GM23338 (cell line): ENCODE measurements at places on chromosomes 6 and 20. TPM values are rescaled to one million over a fixed set of nuclear protein-coding genes. Genes with fewer than 3 reads are reported as not detected.

DNA sequence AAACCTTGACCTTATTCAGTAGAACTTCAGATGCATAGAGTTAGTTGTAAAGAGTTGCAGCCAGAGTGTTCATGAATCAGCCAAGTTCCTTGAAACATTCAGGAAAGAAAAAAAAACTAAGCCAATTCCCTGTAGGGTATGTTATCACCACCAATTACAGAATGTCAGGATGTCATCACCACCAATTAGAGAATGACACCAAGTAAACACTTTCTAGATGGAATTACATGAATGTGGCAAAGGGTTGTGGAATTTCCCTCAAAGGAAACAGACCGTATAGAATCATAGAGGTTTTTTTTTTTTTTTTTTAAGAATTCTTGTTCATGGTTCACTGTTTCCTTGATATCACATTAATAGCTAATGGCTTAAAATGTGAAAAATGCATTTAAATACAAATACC lies 472.1 kb upstream of the RNF217 start:
- H3K27ac ChIP-seq, result no peak overlapping the region
- H3K4me1 ChIP-seq, result peaks cover 7% of the 10 kb centered on the region; the same call in 1 of the 2 replicates
- no peak overlapping the region for H3K4me3 ChIP-seq
- no peaks in the 10 kb centered on the region for H3K36me3 ChIP-seq
- DNase-seq, result no peak

DNA sequence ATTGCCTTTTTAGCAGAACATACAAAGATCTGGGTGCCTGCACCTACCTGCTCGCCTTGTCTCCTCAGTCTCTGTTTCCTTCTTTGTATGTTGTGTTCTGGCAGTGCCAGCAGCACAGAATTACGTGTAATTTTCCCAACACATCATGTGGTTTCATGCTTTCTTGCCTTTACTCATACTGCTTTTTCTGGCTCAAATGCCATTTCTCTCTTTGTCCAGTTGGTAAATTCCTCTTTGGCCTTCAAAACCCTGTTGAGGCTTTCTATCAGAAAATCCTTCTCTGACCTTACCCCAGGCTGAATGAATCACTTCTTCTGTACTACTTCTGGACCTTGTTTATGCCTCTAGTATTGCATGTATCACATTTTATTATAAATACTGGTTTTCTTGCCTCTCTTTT lies 31.8 kb downstream of the L3MBTL3 start:
- no peak overlapping the region for H3K4me3 ChIP-seq
- DNase-seq, result no peak
- peaks cover 4% of the 10 kb centered on the region for H3K4me1 ChIP-seq
- no peak overlapping the region for H3K27ac ChIP-seq
- no peaks in the 10 kb centered on the region for H3K27me3 ChIP-seq

Gene C4B
- total RNA-seq, result 0.39 TPM in 1 of 2 replicates, not detected in the other

GRCh38 chr6:19380293-19380692 lies 456.9 kb upstream of the ID4 start:
- H3K27ac ChIP-seq, result no peak overlapping the region
- no peaks in the 10 kb centered on the region for H3K36me3 ChIP-seq
- H3K27me3 ChIP-seq, result no peaks in the 10 kb centered on the region

Gene RBPJL
- total RNA-seq, result 0.66 and 1.4 TPM in 2 replicates

- no peak overlapping the region for H3K27ac ChIP-seq
- H3K4me3 ChIP-seq, result no peak overlapping the region
- no peaks in the 10 kb centered on the region for H3K4me1 ChIP-seq
Observed at GRCh38 chr6:84758486-84758885, 5.9 kb downstream of the TBX18 start.

Gene FLRT3
- total RNA-seq, result 0.17 and 0.19 TPM in 2 replicates

Gene GJA10
- total RNA-seq, result not detected in 2 replicates

DNA sequence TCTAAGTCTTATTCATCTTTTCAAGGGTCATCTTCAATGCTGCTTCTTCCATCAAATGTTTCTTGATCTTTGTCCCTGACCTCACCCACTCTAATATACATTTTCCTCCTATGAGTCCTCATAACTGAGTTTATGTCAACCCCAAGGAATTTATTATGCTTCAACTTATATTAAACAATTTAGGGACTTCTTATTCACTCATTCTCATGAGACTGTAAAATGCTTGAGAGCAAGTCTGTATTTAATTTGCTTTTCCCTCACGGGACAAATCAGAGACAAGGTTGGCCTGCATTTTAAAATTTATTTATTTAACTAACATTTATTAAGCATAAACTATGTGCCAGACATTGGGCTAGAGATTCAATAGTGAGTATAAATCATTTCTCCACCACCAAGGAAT lies 312.0 kb upstream of the NT5E start:
- no peaks in the 10 kb centered on the region for H3K27me3 ChIP-seq
- no peak for DNase-seq
- no peaks in the 10 kb centered on the region for H3K4me1 ChIP-seq
- no peak overlapping the region for H3K4me3 ChIP-seq

Gene OPN5
- not detected in 2 replicates for total RNA-seq

DNA sequence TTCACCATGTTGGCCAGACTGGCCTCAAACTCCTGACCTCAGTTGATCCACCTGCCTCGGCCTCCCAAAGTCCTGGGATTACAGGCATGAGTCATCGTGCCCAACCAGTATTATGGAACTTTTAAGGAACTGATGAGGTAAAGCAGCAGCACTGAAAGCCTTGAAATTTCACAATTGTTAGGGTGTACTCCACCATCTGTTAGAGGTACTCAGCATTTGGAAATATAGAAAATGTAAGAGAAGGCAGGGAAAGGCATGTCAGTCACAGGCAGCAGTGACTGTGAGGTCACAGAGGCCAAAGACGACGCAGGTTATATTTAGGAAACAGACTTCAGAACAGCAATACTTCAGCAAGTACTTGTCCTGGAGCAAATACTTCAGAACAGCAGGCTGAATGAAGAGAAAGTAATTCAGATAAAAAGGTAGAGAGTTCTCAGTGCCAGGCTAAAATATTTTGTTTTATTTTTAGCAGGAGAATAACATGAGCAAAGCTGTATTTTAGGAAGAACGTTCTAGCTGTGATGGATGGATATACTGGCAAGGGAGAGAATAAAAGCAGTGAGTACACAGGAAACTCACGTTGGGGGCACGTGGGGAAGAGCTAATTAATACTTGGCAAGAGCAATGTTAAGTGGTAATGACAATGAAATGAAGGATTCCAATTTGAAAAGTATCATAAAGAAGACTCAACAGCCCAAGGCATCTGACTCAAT lies 67.2 kb downstream of the DTNBP1 start:
- H3K27ac ChIP-seq, result no peak overlapping the region
- no peaks in the 10 kb centered on the region for H3K36me3 ChIP-seq
- H3K27me3 ChIP-seq, result no peaks in the 10 kb centered on the region
- no peak for DNase-seq

Gene ECT2L
- total RNA-seq, result 0.03 TPM in 1 of 2 replicates, not detected in the other

- peaks cover 7% of the 10 kb centered on the region; the same call in 1 of the 2 replicates for H3K36me3 ChIP-seq
- no peak overlapping the region for H3K27ac ChIP-seq
- DNase-seq, result no peak
- H3K27me3 ChIP-seq, result no peaks in the 10 kb centered on the region
Observed at GRCh38 chr6:138092686-138093085, 14.5 kb downstream of the PERP start.

Gene RNASET2
- total RNA-seq, result 51.4 and 62.8 TPM in 2 replicates

Gene SRSF12
- 2.6 and 3.6 TPM in 2 replicates for total RNA-seq

- peaks cover 23% of the 10 kb centered on the region for H3K27me3 ChIP-seq
- no peaks in the 10 kb centered on the region for H3K36me3 ChIP-seq
- H3K4me1 ChIP-seq, result peaks cover 5% of the 10 kb centered on the region; the same call in 1 of the 2 replicates
- peak overlapping the region; percentile 60; the same call in 1 of the 2 replicates for H3K4me3 ChIP-seq
- DNase-seq, result peak; percentile 33
- no peak overlapping the region for H3K27ac ChIP-seq
Observed at GRCh38 chr6:158938220-158938619, 61.8 kb downstream of the RSPH3 start.

DNA sequence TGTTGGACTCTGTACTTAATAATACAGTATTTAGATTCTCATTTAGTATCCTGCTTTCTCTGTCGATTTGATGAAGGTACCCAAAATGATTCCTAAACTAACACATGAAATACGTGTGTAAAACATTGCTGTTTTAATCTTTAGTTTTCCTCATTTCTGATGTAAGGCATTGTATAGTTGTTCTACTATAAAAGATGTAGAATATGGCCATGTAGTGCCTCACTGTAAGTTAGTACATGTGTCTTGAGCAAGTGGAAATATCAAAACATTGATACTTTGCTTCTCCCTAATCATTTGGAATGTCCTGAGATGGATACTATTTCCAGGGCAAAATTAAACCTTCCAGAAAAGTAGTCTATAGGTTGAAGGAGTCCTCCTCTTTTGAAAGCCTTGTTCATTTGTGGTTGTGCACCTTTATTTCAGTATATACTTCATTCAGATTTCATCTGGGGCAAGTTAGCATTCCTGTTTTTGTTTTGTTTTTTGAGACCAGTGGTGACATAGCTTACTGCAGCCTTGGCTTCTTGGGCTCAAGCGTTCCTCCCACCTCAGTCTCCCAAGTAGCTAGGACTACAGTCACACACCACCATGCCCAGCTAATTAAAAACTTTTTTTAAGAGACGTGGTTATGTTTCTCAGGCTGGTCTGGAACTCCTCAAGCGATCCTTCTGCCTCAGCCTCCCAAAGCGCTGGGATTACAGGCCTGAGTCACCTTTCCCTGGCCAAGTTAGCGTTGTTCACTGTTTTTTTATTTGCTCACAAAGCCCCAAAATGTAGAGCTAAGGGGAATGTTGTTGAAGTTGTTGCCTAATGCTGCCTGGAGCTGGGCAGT lies 11.6 kb downstream of the SRSF3 start:
- no peaks in the 10 kb centered on the region for H3K27me3 ChIP-seq
- H3K4me1 ChIP-seq, result peaks cover 17% of the 10 kb centered on the region; the same call in 1 of the 2 replicates
- peaks cover 75% of the 10 kb centered on the region for H3K36me3 ChIP-seq
- DNase-seq, result no peak

DNA sequence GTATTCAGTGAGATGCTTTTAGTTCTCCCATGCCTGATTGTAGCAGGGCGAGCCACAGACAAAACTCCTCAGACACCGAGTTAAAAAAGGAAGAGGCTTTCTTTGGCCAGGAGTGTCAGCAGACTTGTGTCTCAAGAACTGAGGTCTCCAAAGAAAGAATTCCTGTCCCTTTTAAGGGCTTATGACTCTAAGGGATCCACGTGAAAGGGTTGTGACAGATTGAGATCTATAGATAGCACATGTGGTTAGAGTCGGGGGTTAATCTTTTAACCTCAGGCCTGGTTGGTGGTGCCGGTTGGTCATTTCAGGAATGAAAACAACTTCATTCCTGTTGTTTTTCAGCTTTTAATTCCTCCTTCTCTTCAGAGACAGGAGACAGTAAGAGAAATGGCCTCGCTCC lies 168.8 kb upstream of the GRIK2 start:
- no peaks in the 10 kb centered on the region for H3K27me3 ChIP-seq
- no peaks in the 10 kb centered on the region; the same call in 1 of the 2 replicates for H3K4me1 ChIP-seq
- H3K27ac ChIP-seq, result no peak overlapping the region
- DNase-seq, result no peak
- H3K4me3 ChIP-seq, result no peak overlapping the region

DNA sequence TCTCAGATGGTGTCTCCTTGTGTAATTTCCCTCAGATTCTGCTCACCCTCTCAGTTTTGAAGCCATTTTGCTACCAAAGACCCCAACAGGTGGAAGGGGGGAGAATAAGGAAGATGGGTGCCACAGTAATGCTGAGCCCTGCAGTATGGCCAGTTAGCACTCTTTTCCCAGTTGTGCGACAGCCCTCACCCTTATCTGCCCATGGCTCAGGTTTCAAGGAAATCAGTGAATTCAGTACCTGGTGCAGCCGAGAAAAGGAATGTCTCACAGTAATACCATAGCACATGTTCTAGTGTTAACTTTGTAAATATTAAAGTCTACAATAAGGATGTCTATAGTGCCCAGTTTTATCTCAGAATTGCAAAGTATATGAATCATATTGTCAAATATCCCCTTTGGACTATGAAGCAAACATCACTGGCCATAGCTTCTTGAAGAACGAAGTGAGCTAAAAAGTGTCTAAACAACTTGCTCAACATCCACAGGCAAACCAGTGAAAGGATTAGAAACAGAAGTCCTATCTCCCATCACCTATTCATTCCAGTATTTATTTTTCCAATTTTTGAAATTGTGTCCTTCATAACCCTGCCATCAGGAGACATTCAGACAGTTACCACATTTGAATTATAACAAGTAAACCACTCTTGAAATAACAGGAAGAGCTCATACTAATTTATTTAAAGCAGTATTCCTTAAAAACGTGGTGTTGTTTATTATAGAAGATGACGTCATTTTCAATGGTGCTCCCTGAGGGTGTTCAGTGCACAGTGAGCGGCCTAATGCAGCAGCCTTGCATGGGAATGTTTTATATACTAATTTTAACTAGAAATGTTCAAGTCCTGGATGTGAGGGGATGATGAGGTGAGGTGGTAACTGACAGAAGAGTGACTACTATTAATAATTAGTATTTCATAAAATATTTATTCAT lies 366.2 kb downstream of the TFAP2A start:
- no peaks in the 10 kb centered on the region for H3K27me3 ChIP-seq
- no peaks in the 10 kb centered on the region for H3K4me1 ChIP-seq
- DNase-seq, result no peak
- H3K36me3 ChIP-seq, result no peaks in the 10 kb centered on the region

- H3K4me3 ChIP-seq, result no peak overlapping the region
- H3K27me3 ChIP-seq, result no peaks in the 10 kb centered on the region
- H3K27ac ChIP-seq, result no peak overlapping the region
- H3K4me1 ChIP-seq, result no peaks in the 10 kb centered on the region; the same call in 1 of the 2 replicates
- no peaks in the 10 kb centered on the region for H3K36me3 ChIP-seq
Observed at GRCh38 chr6:44028789-44029310, 98.4 kb downstream of the MRPL14 start.

Gene CPNE1
- total RNA-seq, result 158 and 189 TPM in 2 replicates

Gene LCA5
- total RNA-seq, result 3.3 and 4.2 TPM in 2 replicates

DNA sequence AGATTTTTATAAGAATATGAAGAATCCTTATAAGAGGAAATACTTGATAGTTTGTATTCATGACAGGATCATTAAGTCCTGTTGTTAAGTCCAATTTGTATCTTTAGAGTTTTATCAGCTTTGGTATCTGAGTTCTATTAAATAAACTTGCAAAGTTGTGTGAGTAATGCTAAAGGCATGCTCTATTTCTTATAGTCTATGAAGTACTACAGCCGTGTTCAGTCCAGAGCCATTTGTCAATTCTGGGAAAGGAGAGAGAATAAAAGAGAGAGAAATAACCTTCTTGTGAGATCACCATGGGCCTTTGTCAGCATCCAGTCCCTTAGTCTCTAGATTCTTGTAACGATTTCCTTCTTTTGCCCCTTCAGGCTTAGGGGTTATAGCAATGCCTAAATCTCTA lies 181.2 kb upstream of the POU3F2 start:
- no peak for DNase-seq
- H3K36me3 ChIP-seq, result no peaks in the 10 kb centered on the region
- no peaks in the 10 kb centered on the region for H3K27me3 ChIP-seq
- H3K27ac ChIP-seq, result no peak overlapping the region
- no peak overlapping the region for H3K4me3 ChIP-seq
- peaks cover 7% of the 10 kb centered on the region for H3K4me1 ChIP-seq
